ENCODE measurements at places on chromosomes 11 and 22.
A peak's percentile ranks its signal among the peaks of the same experiment; 100 is the strongest.

DNA sequence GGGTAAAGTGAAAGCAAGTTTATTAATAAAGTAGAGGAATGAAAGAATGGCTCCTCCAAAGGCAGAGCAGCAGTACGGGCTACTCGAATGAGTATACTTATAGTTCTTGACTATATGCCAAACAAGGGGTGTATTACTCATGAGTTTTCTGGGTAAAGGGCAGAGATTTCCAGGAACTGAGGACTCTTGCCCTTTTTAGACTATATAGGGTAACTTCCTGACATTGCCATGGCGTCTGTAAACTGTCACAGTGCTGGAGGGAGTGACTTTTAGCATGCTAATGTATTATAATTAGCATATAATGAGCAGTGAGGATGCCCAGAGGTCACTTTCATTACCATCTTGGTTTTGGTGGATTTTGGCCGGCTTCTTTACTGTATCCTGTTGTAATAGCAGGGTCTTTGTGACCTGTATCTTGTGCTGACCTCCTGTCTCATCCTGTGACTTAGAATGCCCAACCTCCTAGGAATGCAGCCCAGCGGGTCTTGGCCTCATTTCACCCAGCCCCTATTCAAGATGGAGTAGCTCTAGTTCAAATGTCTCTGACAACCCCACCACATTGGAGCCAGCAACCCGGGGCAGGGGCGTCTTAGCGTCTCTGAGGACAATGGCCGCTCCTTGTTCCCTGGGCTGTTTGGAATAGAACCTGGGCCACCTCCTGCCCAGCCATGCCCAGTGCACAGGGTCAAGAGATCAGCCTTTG lies 34.9 kb upstream of the CD82 start:
- no peak for DNase-seq

GRCh38 chr11:129249351-129249750 lies 57.2 kb upstream of the ARHGAP32 start:
- no peak for DNase-seq

GRCh38 chr11:95104856-95105255 lies 15.2 kb downstream of the ENDOD1 start:
- DNase-seq: no peak

DNA sequence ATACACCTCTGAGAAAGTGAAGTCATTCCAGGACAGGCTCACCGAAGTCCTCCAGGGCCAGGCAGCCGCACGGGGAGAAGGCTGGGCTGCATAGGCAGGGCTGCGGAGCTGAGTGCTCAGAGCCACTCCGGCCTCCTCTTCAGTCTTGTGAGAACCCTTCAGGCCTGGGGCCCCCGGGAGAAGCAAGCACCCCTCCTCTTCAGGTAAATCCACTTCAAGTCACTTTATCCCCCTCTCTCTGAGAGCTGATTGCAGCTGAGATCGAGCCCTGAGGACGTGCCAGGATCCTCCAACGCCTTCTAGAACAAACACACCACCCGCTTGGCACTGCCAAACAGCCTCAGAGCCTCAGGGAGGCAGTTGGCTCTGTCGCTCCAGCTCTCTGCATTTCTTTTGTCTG lies 1526.3 kb downstream of the BRD1 start:
- no peak for DNase-seq

GRCh38 chr11:77547863-77548551 lies 41.7 kb upstream of the AQP11 start:
- DNase-seq: peak; percentile 53

DNA sequence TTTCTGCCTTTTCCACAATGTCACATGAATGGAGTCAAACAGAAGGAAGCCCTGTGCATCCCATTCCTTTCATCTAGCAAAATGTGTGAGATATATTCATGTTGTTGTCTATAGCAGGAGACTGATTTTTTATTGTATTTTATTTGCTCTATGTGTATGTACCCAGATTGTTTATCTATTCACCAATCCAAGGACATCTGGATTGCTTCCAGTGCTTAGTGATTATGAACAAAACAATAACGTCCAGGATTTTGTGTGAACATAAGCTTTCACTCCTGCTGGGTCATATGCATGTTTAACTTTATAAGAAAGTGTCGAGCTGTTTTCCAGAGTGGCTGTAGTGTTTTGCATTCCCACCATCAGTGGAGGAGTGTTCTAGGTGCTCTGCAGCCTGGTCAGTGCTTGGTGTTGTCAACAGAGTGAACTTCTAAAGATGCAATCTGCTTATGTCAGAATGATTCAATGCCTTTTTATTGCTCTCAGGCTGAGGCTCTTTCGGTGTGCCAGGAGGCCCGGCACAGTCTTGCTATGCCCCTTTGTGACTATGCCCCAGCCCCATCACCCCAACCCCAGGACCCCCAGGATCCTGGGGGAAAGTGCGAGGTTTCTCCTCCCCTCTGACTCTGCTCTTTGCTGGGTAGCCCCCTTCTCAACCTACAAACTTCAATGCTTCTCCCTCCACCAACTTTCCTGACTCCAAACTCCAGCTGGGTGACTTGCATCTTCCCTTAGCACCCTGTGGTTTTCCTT lies 19.9 kb upstream of the SYT13 start:
- DNase-seq: no peak

GRCh38 chr11:13216711-13217075 lies 60.9 kb upstream of the BMAL1 start:
- no peak for DNase-seq

Data from Jurkat, Clone E6-1 (cell line).